Putamen (tissue), 1 donor: ENCODE measurements at places on chromosomes 2 and 18.
A peak's percentile ranks its signal among the peaks of the same experiment; 100 is the strongest.

GRCh38 chr2:148582679-148583511 lies 61.7 kb upstream of the EPC2 start:
- DNase-seq = no peak

- no peak for DNase-seq
These were observed 421.0 kb downstream of the ZNF521 start for GRCh38 chr18:24930971-24931370.

- DNase-seq = peak; percentile 89
These were observed 89.9 kb downstream of the GLI2 start for GRCh38 chr2:120825370-120826259.

DNA sequence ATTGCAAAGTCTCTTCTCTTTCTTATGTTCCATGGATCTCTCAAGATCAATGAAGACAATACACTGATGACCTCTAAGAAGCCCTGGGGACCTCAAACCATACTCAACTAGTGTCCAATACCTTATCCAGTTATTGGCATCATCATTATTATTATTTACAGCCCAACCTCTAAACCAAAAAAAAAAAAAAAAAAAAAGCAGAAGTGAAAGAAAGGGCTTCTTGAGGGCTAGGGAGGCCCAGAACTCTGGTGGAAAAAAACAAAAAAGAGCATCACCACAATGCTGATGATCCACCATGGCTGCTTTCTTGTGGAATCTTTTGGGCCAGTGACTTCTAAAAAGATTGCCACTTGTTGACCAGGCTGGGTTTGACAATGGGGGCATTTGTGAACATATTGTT lies 324.9 kb downstream of the LPIN1 start:
- no peak for DNase-seq

DNA sequence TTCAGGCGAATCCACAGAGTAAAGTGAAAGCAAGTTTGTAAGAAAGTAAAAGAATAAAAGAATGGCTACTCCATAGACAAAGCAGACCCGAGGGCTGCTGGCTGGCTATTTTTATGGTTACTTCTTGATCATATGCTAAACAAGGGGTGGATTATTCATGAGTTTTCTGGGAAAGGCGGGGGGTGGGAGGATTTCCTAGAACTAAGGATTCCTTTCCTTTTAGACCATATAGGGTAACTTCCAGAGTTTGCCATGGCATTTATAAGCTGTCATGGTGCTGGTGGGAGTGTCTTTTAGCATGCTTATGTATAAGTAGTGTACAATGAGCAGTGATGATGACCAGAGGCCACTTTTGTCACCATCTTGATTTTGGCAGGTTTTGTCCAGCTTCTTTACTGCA lies 59.8 kb downstream of the SLC4A3 start:
- no peak for DNase-seq

GRCh38 chr2:218081063-218081462 lies 12.0 kb downstream of the RUFY4 start:
- no peak for DNase-seq

DNA sequence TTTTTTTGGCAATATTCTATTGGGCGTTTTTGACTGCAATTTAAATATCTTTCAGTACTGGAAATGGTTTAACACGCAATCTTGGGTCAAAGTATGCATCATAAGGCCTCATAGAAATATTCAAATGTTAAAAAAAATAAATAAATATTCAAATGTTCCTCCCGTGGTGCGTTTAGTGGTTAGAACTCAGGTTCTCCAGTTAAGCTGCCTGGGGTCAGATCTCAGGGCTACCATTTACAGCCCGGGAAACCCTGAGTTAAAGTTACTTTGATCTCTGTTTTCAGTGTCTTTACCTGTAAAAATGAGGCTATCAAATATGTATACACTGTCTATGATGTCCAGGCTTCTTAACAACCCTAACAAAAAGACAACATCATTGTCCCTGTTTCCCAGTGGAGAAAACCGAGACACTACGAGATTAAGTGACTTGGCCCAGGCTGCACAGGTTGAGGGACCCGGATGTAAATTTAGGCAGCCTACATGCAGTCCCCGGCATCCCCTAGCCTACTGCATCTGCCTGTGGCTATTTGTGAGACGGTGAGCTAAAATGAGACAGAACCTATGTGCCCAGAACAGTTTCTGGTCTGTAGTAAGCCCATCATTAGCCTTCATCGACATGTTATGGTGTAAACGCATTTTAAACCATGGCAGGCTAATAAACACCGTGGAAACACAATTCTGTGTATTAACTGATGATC lies 1.7 kb downstream of the FHL2 start:
- DNase-seq = no peak

- DNase-seq = no peak
These were observed 291.5 kb downstream of the PTH2R start for GRCh38 chr2:208698114-208698513.

- peak; percentile 76 for DNase-seq
These were observed 2.4 kb downstream of the CFLAR start for GRCh38 chr2:201118121-201118960.

DNA sequence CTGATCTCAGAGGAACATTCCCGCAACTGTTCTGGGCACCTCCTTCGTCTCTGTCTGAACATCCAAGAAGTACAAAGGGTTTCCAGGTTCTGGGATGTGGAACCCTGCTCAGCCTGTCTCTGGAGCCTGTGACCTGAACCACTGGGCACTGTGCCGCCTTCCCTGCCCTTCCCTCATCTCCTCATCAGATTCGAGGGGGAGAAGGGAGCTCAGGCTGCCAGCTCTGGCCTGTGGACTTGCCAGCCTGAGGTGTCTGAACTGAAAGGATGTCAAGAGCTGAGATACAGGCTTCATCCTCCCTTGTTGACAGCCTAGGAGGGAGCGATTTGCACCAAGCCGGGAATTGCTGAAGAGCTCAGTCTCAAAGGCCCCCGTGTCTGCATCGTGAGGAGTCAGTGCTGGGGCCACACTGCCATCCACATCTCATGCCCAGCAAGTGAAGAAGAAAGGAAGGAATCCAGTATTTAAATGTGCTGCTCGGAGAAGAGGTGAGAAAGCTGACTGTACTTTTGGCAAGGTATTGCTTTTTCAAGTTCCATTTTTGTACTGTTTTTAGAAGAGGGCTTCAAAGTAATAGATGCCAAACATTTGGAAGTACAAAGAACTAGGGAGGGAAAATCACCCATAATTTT lies 12.6 kb downstream of the NEU2 start:
- no peak for DNase-seq

- DNase-seq = no peak
These were observed 47.0 kb downstream of the MTCL1 start for GRCh38 chr18:8752329-8752728.

- no peak for DNase-seq
These were observed 19.3 kb downstream of the SPEG start for GRCh38 chr2:219453671-219454590.

DNA sequence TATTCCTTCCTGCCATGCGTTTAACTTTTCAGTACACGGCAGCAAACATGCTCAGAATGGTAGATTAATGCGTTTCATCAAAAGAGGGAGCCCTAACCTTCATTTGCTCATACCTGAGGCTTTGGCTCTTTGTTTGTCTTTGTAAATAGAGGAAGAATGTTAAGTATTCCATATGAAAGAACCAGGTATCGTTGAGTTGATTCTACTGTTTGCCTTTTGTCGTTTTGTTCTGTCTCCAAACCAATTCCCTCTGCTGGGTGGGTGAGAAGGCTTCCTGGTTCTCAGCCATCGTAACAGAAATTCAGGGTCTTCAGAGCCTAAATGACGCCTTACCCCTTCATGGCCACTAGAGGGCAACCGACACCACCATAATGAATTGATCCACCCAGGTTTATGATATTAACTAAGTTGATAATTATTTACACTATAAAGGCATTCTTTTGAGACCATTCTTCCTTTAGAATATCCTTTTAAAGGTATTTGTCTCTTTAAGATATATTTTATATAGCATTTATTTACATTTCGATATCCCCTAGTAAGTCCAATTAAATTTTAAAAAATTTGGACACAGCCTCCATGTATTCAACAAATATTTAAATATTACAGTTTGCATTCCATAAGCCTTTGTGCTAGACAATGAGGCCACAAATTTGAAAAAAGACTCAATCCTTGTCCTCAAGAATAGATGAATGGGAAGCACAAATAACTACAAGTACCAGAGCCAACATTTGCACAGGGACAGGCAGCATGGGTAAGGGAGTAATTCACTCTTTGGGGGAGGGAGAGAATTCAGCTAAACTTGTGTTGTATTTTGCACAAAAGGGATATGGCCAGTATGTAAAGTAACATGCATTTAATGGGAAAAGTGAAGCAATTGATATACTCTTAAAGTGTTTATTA lies 48.1 kb downstream of the TIMM21 start:
- peak; percentile 53 for DNase-seq

DNA sequence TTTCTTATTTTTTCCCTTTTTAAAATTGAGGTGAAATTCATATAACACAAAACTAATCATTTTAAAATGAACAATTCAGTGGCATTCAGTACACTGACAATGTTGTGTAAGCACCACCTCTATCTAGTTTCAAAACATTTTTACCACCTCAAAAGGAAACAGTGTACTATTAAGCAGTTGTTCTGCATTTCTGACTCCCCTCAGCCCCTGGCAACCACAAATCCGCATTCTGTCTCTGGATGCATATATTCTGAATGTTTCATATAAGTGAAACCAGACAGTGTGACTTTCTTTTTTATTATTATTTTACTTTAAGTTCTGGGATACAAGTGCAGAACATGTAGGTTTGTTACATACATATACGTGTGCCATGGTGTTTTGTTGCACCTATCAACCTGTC lies 19.2 kb upstream of the TANK start:
- DNase-seq = no peak

- no peak for DNase-seq
These were observed 30.2 kb downstream of the KLHL14 start for GRCh38 chr18:32742579-32742978.

- DNase-seq = no peak
These were observed 13.8 kb downstream of the GRHL1 start for GRCh38 chr2:9965119-9965822.

GRCh38 chr2:174888646-174889271 lies 116.4 kb downstream of the CHN1 start:
- no peak for DNase-seq

- DNase-seq = no peak
These were observed 18.5 kb downstream of the PSTPIP2 start for GRCh38 chr18:46053368-46054095.

- no peak for DNase-seq
These were observed 325.5 kb downstream of the IRS1 start for GRCh38 chr2:226474131-226474530.

DNA sequence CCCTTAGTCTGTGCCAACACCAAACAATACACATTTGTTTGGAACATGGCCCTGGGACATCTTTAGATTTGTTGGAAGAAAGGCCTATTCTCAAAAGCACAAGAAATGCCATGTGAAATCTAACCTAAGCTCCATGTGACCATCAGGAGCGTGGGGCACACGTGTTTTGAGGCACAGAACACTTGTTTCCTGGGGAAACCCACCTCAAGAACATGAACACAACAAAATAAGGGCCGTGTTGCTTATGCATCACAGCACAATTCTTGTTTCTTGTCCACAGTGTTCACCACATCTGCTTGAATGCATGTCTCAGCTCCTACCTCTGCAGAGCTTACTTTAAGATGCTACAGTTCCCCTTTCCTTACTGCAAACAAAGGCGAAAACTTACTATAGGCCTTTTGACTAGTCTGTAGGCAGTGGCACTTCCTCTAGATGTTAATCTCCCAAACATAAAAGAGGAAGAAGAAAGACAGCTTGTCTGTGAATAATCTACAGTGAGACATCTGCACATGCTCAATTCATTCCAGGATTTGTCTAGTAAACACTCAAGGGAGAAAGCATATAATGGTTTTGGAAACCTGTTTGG lies 165.0 kb downstream of the ANKRD44 start:
- DNase-seq = peak; percentile 36

DNA sequence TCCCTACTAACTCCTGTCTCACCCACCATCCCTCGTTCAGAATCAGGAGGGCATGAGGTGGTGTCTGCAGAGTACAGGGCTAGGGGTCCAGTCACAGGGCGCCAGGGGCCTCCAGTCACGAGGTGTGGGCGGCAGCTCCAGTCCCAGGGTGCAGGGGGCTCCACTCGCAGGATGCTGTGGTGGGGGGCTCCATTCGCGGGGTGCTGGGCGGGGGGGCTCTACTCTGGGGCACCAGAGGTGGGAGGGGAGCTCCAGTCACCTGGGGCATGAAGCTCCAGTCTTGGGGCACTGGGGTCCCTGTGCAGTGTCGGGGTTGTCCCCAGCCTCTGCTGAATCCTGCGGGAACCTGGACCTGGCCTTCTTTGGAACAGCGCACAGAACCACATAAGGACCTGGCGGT lies 66.0 kb downstream of the EIPR1 start:
- no peak for DNase-seq

- DNase-seq = no peak
These were observed 6.9 kb upstream of the MGAT4A start for GRCh38 chr2:98737848-98738247.

DNA sequence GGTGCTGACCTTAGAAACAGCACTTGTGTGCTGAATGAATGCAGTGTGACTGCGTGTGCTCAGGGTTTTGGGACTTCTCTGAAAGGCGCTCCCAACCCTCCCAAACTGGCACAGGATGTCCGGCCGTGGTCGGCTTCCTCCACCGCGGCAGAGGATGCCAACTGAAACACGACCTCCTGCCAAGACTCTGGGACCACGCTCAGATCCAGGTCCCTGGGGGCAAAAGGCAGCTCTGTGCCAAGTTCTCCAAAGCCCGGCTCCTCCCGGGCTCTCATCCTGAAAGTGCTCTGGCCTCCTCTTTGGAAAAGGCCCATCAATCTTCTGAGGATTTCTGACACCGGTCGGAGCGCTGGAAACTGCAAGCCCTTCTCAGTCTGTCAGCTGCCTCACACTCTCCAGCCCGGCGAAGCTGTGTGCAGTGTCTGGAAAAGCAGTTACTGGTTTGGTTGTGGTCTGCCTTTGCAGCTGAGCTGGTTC lies 32.3 kb upstream of the ZBTB7C start:
- no peak for DNase-seq

DNA sequence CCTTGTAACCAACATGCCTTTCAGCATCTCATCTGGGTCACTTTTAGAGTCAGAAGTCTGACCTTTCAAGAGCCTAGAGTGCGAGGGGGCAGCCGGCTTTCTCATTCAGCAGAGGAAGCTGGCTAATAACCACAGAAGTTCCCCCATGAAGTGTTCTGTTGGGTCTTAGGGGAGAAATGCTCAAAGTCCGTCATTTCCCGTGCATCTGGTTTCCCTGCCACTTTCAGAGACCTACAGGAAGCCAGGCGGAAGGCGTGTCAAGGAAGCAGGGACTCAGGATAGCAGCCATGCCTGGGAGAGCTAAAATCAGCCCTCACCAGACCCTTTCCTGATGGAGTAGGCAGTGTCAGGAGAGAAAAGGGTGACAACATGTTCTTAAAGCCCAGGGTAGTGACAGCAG lies 301.8 kb upstream of the ID2 start:
- DNase-seq = no peak

DNA sequence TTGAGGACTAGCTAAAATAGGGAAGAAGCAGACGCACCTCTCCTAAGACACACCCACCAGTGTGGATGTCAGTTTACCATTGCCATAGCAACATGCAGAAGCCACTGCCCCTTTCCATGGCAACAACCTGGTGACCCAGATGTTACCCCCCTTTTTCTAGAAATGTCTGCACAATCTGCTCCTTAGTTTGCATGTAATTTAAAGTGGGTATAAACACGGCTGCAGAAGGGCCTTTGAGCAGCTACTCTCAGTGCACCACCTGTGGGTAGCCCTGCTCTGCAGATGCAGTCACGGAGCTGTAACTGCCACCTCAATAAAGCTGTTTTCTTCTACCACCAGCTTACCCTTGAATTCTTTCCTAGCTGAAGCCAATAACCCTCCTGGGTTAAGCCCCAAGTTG lies 87.1 kb downstream of the FBXO15 start:
- no peak for DNase-seq

- peak; percentile 73 for DNase-seq
These were observed 33.1 kb downstream of the NGEF start for GRCh38 chr2:232979871-232980461.
